ENCODE measurements at places on chromosomes 16 and 17.
A peak's percentile ranks its signal among the peaks of the same experiment; 100 is the strongest.

DNA sequence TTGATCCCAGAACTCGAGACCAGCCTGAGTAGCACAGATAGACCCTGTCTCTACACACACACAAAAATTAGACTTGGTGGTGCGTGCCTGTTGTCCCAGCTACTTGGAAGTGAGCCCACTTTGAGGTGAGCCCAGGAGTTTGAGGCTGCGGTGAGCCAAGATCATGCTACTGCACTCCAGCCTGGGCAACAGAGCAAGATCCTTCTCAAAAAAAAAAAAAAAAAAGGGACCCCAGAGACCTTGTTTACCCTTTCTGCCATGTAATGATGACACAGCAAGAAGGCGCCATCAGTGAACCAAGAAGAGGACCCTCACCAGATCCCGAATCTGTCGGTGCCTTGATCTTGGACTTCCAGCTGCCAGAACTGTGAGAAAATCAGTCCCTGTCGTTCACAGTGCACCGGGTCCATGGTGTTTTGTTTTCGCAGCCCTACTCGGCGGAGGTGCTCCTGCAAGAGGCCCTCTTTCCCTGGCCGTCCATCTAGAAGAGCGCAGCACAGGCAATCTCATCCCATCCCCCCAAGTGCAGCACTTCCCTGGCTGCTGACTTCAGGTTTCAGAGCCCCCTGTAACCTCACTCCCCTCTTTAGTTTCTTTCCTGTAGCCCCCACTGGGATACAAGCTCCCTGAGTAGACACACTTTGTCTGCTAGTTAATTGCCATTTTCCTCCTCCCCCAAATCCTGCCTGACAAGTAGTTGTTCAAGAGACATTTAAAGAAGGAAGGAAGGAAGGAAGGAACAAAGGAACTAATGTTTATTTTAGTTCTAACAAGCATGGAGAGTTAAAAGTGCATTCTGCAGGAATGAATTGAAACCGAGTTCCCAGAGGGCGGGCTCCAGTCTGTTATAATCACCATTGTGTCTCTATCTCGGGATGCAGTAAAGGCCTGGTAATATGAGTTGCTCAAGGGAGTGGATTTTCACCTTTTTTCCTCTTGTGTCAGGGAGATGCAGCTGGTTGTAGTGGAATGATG, 115.3 kb downstream of the SNX29 start:
- DNase-seq: no peak

- no peak for DNase-seq
Observed at GRCh38 chr16:27291106-27291505, 22.5 kb upstream of the NSMCE1 start.

DNA sequence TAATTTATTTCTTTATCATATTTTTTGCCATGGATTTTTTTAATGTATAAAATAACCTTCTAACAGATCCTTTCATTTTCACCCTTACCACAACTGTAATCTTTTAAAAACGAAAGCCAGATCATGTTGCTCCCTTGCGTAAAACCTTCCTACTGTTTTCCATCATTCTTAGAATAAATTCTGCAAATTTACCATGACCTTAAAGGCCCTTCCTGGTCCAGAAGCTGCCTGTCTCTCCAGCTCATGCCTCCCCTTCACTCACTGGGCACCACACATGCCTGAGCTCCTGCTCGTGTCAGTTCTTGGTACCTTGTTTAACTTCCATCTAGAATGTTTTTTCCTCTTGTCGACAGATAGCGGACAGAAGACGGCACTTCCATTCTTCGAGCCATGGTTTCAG, 245.0 kb upstream of the CDH5 start:
- DNase-seq: no peak

DNA sequence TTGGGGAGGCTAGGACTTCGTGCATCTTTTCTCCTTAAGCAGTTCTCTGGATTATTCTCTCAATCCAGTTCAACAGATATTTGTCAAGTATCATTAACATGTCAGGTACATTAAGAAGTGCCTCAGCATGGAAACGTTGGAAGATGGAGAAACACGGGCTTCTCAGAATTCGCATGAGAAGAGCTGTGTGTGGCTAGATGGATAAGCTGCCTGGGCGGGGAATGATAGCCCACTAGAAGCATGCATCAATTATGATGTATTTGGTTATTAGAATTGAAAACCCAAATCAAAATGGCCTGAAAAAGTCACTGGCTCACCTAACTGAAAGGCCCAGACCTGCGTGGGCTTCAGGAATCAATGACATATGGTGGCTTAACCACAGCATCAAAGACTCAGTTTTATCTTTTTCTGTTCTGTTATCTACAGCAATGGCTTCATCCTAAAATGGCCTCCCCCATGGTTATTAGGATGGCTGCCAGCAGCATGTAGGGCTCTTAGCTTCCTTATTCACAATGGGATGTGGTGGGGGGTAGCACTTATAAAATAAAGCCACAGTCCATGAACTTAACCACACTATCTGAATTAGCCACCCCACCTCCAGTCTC, 43.9 kb downstream of the MMD start:
- no peak for DNase-seq

GRCh38 chr16:86500708-86501510, 9.4 kb upstream of the FOXF1 start:
- no peak for DNase-seq

GRCh38 chr17:8153031-8153451, 837 bp upstream of the PER1 start:
- no peak for DNase-seq

DNA sequence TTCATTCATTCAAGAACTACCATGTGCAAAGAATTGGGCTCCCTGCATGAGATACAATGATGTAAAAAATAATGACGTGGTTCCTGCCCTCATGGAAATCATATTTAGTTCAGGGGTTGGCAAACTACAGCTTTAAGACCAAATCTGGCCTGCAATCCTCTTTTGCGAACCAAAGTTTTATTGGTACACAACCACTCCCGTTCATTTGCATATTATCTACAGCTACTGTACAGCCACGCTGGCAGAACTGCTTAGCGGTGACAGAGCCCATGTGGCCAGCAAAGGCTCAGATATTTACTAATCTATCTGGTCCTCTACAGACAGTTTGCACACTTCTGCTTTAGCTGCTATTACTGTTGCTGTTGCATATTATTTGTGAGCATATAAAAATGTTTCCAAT, 167.7 kb downstream of the XYLT1 start:
- DNase-seq: no peak

GRCh38 chr17:28547623-28548416, 4.6 kb downstream of the UNC119 start:
- DNase-seq: peak; percentile 69

DNA sequence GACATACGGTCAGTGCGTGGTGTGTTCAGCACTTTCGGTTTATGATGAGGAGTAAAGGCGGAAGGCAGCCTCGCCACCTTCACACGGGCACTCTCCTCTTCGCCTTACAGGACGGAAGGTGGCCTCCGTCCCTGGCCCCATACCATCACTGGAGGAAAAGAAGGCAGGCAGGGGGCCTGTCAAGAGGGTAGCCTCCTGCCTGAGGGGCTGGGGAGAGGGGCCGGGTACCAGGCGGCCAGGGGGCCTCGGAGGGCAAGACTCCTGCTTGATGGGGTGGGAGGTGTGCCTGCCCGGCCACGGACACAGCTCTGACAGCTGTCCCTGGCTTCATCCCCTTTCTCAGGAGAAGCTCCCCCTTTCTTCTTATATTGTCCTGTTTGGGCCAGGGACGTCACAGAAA, 15.6 kb upstream of the SLC38A8 start:
- no peak for DNase-seq

DNA sequence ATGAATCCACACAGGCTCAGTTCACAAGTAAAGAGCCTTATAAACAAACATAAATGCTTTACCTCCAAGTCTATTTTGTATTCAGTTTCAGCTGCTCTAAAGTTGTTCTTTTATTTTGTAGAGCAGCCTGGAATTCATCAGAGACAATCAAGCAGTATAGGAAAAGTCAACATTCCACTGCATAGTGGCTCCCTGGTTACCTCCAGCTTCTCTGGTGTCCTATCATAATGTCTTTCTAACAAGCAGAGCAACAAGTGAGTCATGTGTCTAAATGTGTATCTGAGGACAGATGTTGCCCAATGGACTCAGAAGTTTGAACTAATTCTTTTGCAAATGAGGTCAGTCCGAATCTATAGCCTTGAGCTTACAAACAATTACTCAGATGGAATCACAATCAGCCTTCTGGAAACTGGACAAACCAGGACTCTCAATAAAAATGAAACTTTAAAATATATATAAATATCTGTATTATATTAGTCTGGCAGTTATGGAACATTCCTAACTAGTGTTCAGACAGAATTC, 292.0 kb upstream of the TOM1L1 start:
- no peak for DNase-seq

DNA sequence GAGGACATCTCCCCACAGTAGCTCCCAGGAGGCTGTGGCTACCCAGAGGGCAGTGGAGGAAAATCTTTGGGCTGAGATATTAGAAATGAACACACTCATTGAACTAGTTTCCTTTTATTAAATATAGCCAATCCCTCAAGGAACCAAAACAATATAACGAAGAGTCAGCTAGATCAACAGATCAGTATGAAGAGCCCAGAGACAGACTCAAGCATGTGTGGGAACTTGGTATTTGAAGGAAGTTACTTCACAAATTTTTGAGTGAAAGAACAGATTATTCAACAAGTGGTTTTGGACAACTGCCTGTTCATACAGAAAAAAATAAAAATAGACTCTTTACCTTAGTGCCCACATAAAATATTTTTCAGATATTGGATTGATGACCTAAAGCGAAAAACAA, 183.6 kb upstream of the PMFBP1 start:
- DNase-seq: no peak

DNA sequence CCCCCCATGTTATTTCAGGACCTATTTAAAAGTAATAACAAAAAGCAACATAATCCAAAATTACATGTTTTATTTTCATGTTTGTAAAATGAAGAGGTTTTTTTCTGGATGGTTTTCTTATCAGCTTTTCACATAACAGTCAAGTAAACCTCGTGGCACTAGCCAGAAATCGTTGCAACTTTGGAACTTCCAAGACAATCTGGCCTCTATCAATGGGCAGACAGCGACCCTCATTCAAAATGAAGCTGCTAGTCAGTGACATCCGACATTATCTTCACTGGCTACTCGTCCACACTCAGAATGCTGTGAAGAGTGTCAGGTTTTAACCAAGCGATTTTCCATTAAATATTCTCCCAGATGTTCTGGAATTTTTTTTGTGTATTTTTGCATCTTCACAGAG, 22.7 kb downstream of the ZNF652 start:
- no peak for DNase-seq

DNA sequence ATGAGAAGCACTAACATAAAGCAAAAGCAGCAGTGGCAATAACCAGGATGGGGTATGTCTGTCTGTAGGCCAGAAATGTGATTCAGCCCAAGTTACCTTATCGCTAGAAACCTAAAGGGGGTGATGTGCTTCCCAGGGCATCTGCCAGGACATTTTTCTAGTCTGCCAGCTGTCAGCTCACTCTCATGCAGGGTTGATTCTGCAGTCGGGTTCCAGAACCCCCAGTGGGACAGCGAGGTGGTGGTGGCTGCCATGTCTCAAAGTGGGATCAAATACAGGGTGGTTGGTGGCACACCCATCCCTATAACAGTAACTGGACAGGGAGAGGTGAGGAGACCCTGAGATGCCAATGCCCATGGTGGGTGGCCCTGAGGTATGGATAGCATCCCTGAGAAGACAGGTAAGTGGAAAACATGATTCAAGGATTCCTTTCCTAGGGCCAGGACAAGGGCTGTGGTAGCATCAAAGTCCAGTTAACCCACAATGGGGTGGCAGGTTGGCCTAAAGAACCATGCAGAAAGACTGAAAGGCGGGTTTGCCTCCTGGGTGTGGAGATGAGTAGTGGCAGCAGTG, 84.3 kb downstream of the TNFRSF13B start:
- no peak for DNase-seq

- DNase-seq: no peak
Observed at GRCh38 chr17:19337712-19338023, 24.9 kb downstream of the B9D1 start.

GRCh38 chr16:50497592-50497991, 50.6 kb upstream of the NKD1 start:
- peak; percentile 49 for DNase-seq

DNA sequence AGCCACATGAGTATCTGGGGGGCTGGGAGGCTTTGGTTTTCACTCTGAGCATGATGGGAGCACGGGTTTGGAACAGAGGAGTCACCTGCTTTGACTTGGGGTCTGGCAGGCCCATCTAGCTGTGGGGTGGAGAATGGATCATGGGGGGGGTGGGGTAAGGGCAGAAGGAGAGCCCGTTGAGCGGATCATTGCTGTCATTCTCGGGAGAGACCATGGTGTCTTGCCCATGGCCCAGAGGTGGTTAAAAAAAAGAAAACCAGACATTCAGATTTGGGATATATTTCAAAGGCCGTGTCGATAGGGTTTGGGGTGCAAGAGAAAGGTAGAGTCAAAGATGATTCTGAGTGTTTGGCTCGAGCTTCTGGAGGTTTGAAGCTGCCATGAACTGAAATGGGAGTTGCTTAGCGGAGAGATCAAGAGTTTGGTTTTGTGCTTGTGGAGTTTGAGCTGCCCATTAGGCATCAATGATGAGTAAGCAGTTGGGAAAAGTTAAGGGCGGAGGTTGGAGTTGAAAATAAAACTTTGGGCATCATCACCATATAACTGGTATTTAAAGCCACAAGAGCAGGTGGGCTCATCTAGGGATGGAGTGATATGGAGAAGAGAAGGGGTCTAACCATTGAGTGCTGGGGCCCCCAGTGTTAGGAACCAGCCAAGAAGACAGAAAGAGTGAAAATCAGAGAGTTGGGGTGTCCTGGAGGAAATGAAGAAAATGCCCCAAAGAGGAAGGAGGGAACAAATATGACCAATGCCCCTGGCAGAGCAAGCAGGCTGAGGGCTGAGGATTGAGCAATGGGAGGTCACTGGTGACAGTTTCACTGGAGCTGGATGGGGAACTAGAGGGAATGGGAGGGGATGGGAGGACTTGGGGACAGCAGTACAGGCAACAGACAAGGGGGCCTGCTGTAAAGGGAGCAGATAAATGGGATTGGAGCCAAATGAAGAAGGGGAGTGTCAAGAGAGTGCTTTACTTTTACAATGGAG, 1.9 kb downstream of the NOD2 start:
- DNase-seq: no peak

Measured in HFFc6 (cell line).